Activated CD8-positive, alpha-beta memory T cell treated with anti-CD3 and anti-CD28 coated beads, Interleukin-2, amount 50 U/mL, for 4 hours (primary cell): ENCODE measurements at places on chromosomes 1 and 21.

DNA sequence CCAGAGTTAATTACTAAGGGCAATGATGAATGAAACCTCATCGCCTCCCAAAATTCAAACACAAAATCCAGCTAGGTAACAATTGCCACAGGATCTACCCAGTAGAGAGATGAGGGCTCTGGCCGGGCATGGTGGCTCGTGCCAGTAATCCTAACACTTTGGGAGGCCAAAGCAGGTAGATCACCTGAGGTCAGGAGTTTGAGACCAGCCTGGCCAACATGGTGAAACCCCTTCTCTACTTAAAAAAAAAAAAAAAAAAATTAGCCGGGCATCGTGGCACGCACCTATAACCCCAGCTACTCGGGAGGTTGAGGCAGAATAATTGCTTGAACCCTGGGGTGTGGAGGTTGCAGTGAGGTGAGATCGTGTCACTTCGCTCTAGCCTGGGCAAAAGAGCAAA lies 15.8 kb downstream of the CD2 start:
- DNase-seq: no peak

DNA sequence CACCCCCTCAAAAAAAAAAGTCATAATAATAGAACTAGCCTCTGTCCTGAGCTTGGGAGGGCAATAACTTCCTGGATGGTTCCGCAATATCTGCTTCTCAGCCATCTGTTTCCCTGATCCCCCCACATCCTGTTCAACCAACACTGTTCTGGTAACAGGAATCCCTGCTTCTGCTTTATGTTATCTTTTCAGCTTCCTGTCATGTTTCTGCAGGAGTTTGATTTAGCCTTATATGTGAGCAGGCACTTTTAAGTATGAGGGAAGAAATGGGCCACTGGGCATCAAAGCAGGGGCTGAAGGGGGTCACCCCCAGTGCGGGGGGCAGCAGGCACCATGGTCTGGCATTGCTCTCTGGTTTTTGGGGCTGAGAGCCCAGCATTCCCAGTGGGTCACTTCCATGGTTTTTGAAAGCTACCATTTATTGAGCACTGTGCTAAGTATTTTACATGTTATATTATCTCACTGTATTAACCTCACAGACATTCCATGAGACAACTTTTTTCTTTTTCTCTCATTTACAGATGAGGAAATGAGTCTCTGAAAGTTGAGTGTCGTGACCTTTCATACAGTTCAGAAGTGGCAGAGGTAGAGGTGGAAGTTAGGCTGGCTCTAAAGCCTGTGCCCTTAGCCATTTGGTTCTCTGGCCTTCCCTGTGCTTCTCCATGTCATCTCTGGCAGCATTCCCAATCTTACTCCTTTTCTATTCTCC lies 61.9 kb downstream of the DNTTIP2 start:
- no peak for DNase-seq

- no peak for DNase-seq
Observed at GRCh38 chr1:50656931-50657330, 233.7 kb upstream of the DMRTA2 start.

DNA sequence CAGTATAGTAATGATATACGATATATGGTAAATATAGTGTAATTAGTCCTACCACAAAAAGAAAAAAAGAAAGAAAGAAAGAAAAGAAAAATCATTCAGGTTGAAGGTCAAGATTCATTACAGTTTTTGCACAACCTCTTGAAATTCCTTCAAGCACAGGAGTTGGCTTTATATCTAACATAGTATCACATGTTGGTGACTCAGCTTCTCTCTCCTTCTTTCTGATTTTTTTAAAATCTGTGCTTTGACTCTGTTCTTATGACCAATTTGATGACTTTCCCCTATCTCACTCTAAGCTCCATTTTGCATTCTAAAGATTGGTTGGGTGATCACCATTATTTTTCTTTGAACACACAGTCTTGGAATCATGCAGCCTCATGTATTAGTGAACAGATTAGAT lies 148.2 kb upstream of the COL11A1 start:
- no peak for DNase-seq

DNA sequence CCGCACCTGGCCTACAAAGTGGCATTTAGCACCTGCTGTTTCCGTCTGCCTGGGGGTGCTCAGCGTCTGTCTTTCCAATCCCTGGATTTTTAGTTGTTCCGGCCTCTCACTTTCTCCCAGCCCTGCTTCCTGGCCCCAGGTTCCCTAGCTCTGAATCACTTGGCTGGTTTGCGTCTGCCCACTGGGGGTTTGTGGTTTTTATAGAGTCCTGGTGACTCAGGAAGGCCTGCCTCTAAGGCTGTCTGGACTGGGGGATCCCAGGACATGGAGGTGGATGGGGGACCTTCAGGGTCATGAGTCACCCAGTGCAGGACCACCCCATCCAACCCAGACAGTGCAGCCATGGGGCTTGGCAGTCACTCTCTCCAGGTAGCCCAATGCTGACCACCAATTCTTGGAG lies 53.5 kb downstream of the MRPL37 start:
- DNase-seq: no peak

- DNase-seq: no peak
Observed at GRCh38 chr1:166353213-166353612, 186.4 kb upstream of the FAM78B start.

DNA sequence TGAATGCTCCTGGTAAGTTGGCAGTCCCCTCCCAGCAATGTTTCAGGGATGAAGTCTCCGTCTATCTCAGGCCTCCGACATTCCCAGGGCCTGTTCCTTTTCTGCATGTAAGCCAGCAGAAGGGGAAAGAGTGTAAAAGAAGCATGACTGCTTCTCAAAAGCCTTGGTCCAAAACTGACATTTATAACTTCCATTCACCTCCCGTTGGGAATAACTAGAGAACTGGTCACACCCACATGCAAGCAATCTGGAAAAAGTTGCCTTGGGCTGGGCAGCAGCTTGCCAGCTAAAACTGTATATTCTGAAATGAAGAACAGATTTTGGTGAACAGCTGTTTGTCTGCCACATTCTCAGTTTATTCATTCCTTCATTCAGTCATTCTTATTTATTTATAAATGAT lies 24.2 kb upstream of the NPL start:
- DNase-seq: no peak

- no peak for DNase-seq
Observed at GRCh38 chr1:28194326-28195035, 18.0 kb upstream of the PTAFR start.

GRCh38 chr1:205593967-205594366 lies 37.8 kb downstream of the ELK4 start:
- no peak for DNase-seq

DNA sequence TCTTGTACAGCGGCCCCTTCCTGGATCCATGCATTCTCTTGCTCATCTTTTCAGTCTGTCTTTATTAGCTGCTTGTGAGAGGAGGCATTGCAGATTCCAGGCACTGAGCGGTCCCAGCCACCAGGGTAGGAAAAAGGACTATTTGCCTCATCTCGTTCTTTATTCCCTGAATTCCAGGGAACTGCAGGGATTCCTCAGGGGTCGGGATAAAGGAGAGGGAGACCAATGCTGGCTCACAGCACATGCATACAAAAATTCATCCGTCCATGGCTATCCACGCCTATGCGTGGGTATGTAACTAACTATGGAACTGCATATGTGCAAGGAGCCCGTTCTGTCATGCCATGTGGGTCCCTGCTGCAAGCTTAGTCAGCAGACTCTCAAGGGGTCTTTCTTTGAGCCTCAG lies 879 bp upstream of the PLPPR5 start:
- no peak for DNase-seq

DNA sequence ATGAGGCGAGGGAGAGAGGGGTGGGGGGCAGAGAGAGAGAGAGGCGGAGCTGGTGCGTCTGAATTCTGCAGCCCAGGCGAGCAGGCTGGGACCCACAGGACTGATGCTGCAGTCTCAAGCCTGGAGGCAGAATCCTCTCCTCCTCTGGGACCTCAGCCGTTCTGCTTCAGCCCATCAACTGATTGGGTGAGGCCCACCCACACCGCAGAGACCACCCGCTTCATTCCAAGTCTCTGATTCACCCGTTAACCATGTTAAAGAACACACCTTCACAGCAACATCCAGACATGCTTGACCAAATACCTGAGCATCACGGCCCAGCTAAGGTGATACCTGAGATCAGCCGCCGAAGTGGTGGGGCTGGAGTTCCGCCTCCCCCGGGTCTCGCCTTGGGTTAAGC lies 147.8 kb downstream of the NPHP4 start:
- DNase-seq: no peak
